Fibroblast of villous mesenchyme (primary cell): ENCODE measurements at places on chromosomes 2 and 18. TPM values are rescaled to one million over a fixed set of nuclear protein-coding genes. Genes with fewer than 3 reads are reported as not detected.

The TMX3 gene
- 115 and 152 TPM in 2 replicates for total RNA-seq

DNA sequence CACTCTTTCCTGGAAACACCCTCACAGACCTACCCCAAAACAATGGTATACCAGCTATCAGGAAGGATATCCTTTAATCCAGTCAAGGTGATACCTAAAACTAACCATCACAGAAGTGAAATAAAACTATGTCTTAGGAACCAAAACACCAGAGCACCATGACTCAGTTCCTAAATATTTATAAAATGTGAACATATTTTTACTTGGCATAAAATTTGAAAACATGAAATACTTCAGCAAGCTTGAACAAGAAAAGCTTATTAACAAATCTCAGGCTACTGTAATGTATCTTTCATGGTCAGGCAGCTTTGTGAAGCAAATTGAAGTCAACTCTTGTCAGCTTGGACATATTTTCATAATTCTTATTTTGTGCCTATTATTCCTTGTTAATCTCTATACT is 440.8 kb upstream of the CDH20 start:
- peak; percentile 6 for DNase-seq

The HOXD8 gene
- 11.9 and 15.5 TPM in 2 replicates for total RNA-seq

DNA sequence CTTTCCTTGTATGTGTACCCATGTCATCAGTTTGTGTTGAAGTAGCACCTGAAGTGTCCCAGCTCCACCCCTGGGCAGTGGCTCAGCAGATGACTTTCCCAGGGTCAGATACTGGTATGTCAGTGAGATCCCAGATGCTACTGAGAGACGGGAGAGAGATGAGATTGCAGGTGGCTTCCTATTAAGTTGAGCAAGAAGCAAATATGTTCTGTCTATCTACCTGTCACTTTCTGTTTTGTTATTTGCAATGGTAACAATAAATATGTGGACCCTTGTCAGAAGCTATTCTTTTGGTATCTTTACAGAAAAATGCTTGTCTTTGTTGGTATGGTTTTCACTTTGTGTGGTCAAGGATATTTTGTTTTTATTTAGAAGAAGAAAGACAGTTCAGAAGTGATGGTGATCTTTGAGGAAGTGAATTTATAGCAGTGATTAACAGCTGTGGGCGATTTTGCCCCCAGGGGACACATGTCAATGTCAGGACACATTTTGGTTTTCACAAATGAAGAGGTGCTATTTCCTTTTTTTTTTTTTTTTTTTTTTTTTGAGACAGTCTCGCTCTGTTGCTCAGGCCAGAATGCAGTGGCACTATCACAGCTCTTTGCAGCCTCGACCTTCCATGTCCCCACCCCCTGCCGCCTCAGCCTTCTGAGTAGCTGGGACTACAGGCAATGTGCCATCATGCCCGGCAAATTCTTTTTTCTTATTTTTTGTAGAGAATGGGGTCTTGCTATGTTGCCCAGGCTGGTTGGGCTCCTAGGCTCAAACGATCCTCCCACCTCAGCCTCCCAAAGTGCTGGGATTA is 21.4 kb downstream of the MGAT5 start:
- DNase-seq, result no peak

DNA sequence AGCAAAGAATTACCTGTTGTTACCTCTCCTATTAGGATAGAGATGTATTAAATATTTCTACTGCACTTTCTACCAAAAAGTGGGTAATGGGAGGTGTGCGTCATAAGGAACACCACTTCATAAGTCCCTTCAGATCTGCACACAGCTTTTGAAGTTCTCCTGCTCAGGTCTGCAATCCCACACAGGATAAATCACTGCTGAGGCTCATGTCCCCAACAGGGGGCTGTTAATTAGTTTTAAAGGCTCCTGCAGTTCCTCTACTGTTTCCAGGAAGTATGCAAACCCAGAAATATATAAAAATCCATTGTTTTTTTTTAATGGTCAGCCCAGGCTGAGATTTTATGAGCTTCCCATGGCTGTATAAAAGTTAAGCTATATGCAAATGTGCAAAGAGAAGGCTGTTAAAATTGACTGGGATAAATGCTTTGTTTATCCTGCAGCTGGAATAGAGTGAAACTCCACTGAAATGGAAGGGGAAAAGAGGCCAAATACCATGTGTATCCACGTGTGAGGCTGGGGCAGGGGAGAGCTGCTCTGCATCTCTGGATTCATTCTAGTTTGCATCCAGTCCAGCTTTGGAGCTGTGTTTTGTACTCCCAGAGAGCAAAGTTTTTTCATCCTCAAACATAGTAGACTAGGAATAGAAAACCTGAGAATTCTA is 903.7 kb downstream of the TDRD15 start:
- DNase-seq, result no peak

- no peak for DNase-seq
These were observed 151.8 kb downstream of the ANKRD30BL start for GRCh38 chr2:132009874-132010521.

- DNase-seq, result no peak
These were observed 151.3 kb downstream of the KLHL29 start for GRCh38 chr2:23536326-23536725.

The SYT4 gene
- total RNA-seq, result not detected in 2 replicates

The RUFY4 gene
- not detected in 2 replicates for total RNA-seq

The FEV gene
- not detected in 2 replicates for total RNA-seq

DNA sequence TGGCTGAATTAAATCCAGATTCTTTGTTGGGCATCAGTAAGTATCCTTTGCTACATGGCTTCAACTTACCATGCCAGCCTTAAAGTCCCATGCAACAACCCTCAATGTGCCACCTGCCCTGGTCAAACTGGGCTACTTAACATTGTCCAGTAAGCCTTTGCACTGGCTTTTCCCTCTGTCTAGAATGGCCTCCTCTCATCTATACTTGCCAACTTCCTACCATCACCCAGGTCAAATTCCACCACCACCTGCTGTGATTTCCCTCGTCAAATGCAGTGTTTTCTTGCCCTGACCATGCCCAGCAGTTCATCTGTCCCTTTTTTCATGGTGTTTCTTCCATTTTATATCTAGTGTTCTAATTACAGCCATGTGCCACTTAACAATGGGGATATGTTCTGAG is 5.7 kb downstream of the KLHL23 start:
- DNase-seq, result no peak

GRCh38 chr2:234290671-234291070 is 206.2 kb downstream of the ARL4C start:
- no peak for DNase-seq

GRCh38 chr2:43000242-43001054 is 208.1 kb upstream of the HAAO start:
- DNase-seq, result no peak

The IL36RN gene
- total RNA-seq, result not detected in 2 replicates

The THUMPD2 gene
- total RNA-seq, result 8.1 and 10.8 TPM in 2 replicates

The CAPN14 gene
- under 0.01 TPM in 2 replicates for total RNA-seq

GRCh38 chr2:22276696-22277095 is 1108.3 kb upstream of the KLHL29 start:
- no peak for DNase-seq

The MYL12A gene
- 861 and 1,222 TPM in 2 replicates for total RNA-seq

The ABCG8 gene
- not detected in 2 replicates for total RNA-seq

DNA sequence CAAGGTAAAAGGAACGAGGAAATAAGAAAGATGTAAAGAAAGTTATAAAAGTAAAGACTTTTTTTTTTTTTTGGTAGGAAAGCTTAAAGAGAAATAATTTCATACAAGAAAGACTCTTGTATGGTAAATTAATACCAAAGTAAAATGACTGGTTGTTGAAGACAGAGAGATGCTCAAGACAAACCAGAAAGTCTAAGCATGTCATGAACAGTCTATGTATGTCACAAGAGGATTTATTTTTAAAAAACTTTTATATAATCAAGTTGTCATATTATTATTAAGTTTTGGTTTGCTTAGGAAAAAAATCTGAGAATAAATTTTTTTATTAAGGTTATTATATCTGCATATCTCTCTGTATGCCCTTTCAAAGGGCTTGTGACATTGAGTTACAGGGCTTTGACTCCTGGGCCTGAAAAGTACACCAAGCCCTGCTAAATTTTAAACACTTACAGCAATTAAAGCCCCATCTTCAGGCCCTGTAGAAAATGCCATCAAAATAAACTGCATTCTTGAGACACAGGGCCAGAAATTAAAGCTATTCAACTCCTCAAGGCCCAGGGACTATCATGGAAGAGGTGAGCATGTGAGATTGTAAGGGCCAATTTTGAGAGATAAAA is 10.9 kb upstream of the SGPP2 start:
- no peak for DNase-seq

- DNase-seq, result no peak
These were observed 14.2 kb downstream of the GAREM2 start for GRCh38 chr2:26187114-26187513.

DNA sequence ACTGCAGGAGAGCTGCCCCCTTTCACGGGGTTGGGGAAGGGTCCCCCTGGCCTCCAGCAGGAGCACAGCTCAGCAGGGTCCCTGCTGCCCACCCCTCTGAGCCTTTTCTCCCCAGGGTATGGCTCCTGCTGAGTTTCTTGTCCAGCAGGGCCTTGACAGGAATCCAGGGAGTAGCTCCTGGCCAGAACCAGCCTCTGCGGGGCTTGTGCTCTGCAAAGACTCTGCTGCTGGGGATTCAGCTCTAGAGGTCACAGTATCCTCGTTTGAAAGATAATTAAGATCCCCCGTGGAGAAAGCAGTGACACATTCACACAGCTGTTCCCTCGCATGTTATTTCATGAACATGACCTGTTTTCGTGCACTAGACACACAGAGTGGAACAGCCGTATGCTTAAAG is 21.2 kb downstream of the FOSL2 start:
- no peak for DNase-seq

GRCh38 chr2:68431316-68431972 is 35.6 kb downstream of the FBXO48 start:
- no peak for DNase-seq
